ENCODE measurements at places on chromosomes 1 and 21.

GRCh38 chr21:34023691-34024373 is 49.5 kb upstream of the MRPS6 start:
- no peak for DNase-seq

DNA sequence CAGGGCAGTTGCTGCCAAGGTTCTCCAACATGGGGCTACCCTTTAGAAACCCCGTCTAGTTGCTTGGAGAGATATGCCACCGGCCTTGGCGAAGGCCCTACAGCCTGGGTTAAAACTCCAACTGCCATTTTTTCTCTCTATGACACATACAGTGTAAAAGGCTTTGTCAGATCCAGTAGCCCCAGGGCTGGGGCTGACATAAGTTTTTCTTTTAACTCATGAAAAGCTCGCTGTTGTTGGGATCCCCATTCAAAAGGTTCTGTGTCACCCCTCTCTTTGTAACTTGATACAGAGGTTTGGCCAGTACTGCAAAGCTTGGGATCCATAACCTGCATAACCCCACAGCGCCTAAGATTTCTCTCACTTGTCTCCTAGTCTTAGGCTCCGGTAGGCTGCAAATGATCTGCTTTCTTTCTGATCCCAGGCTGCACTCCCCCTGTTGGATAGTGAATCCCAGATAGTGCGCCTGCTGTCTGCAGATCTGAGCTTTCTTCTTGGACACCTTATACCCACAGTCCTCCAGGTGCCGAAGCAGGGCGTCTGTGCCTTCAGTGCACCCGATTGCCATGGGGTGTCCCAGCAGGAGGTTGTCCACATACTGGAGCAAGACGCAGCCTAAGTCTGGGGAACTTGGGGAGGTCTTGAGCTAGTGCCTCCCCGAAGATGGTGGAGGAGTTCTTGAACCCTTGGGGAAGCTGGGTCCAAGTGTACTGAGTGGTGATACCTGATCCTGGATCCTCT is 406.2 kb downstream of the TGFB2 start:
- DNase-seq, result no peak

GRCh38 chr1:66371233-66372005 is 162.5 kb upstream of the SGIP1 start:
- DNase-seq, result no peak

GRCh38 chr1:73943270-73943669 is 254.7 kb downstream of the LRRIQ3 start:
- DNase-seq, result no peak

- no peak for DNase-seq
These were observed 20.9 kb downstream of the PDXK start for GRCh38 chr21:43739621-43740435.

DNA sequence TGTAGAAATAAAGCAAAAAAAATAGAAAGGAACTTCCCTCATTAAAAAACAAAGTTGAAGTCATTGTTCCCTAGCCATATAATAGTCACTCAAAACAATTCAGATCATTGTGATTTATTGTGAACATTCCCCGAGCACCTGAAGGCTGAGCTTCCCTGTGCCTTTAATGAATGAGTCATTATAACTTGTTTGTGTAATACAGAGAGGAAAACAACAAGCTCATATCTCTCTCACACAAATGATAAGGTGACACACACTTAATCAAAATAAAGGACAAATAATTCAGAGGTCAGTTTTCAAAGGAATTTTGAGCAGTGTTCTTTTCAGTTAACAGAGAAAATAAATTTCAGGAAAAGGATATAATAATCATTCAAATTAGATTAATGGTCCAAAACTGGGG is 326.2 kb downstream of the DUSP10 start:
- no peak for DNase-seq

DNA sequence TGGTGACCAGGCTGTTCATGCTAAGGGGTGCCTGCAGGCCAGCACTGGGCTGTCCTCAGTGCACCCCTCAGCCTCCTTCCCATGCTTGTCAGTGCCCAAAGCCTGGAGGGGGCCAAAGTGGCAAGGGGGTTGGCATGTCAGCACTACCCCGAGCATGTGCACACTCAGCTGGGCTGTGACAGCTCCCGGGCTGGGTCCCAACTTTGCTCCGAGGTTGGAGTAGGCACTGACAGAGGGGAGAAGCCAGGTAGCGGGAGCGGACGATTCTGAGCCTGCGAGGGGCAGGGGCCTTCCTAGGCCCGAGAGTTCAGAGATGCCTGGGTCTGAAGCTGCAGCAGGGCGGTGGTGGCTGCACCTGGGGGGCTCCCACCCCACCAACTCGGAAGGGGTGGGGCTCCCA is 119.0 kb downstream of the MAST2 start:
- DNase-seq, result no peak

DNA sequence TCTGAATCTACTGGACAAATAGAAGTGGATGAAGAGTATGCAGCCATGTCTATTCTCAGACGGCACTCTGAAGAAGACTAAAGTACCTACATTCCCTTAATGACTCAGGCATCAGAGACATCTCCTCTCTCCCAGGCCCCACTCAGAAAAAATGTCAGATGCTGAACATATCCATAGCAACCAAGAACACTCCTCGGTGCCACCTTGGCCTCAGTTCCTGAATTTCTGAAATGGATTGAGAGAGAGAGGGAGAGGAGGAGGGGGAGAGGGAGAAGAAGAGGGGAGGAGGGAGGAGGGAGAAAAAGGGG is 16.0 kb upstream of the OVAAL start:
- DNase-seq, result no peak

DNA sequence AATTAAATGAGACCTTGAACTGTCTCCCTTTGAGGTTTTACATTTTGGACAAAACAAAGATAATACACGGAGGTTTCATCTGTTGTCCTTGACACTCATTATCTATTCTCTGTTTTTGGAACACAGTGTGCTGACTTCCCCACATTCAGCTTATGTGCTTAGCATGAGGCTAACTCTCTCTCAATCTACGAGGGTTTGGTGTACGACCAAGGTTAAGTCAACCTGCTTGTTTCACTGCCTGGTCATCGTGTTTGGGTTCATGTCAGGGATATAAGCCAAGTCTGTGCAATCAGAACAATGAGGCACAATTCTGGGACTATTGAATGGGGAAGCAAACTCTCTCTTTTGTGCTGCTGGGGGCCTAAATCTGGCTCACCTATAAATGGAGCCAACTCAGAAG is 328.5 kb upstream of the USP25 start:
- DNase-seq, result no peak

DNA sequence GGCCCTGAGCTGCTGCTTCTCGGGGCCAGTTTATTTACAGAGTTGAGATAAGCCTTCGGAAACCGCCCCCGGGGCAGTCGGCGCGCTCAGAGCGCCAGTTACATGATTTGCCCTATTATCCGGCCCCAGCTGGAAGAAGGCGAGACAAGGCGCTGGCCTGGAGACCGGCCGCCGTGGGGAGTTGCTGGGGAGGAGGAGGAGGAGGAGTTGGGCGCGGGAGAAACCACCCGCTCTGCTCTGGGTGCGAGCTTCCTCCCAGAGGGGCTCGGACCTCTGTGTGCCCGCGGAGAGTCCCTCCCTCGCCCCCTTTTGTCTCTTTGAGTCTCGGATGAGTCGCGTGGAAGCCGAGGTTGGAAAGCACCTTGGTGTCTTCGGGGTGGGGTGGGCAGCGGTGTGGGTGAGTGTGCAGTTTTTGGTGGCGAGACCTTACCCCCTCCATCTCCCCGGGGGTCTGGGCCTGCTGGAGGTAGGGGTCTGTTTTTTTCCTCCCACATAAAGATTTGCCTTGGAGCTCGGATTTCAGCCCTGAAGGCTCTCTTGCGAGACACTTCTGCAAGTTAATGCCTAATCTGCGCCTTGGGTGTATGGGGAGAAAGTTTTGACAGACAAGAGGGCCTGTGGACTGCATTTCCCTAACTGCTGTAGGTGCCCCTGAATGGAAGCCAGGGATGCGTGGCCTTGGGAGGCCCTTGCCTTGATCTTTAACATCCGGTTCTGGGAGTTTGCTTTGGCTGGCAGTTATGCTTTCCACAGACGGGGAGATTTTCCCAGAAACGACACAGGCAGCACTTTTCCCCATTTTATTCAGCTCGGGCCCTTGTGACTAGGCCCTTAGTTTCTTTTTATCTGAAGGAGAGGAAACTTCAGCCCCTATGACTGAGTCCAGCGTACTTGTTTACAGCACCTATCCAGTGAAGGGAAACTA is 80.0 kb downstream of the NDUFS5 start:
- no peak for DNase-seq

DNA sequence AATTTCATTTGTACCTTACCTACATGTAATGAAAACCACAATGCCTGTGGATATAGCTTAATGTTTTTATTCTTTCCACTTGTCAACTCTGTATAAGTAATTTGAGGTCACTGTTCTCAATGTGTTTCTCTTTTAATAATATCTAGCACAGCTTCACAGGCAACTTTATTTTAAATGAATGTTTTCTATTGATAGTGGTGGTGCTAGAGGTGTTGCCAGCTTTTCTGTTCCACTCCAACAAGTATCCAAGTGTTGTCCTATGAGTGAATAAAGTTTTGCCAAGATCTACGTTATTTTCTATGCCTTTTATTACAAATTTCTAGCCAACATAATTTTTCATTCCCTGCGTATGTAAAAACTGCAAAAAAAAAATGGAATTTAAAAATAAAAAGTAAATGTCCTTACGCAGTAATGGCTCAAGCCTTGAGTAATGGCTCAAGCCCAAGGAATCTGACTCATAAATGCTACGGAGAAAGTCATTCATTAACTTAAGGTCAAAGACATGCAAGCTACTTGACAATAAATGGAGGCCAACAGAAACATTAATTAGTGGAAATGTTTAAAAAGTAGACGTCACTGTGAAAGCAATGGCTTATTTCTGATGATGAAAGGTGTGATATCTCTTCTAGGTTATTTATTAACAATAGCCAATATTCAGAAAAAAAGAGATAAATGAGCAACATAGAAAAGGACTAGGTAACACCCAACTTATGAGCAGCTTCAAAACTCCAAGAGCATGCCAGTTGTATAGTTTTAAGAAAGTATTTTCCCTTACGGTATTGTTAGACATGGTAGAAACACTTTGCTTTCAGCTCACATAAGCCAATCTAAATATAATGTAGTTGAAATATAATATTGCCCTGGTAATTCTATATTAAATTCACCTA is 71.4 kb downstream of the SLC44A5 start:
- no peak for DNase-seq

- DNase-seq, result no peak
These were observed 40.2 kb downstream of the DPT start for GRCh38 chr1:168688644-168689326.

- DNase-seq, result no peak
These were observed at the start of gene SYTL1 for GRCh38 chr1:27341525-27342252. TSS of gene SYTL1 (plus strand) at chr1:27342022. CDS start at chr1:27345335, 3,313 bp downstream.

GRCh38 chr1:57072401-57073110 is 106.7 kb upstream of the C8B start:
- no peak for DNase-seq

DNA sequence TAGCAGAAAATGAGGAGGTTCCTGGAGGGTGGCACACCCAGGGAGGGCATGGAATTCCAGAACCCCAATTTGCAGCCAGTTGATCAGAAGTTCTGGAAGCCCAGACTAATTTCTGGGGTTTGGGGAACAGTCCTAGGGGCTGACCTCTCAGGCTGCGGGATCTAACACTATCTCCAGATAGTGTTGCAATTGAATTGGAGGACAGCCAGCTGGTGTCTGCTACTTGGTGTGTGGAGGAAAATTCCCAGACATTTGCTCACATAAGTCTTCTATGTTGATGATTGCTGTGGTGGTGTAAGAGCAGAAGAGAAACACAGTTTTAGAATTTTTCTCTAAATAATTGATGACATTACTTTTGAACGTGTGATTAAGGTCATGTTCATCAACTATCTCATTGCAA is 154.3 kb upstream of the RNPC3 start:
- DNase-seq, result no peak

GRCh38 chr1:214983126-214983869 is 99.2 kb upstream of the KCNK2 start:
- DNase-seq, result no peak

DNA sequence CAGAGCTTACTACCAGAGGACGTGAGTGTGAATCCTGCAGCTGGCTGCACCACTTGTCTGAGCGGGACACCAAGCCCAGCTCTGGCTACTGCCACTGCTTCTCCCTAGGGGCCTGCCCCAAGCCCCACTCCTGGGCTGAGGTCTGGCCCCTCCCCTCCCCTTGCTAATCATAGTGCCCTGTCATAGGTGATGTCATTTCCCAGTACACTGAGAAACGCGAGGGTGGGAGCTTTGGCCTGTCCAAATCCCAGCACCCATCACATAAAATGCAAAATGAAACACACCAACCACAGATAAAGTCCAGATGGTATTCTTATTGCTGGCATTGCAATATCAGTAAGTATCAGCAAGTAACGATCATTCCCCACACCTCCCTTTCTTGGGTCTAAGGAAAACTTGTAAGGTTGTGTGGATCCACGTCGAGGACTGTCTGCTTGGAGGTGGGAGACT is 77.7 kb downstream of the TOMM20 start:
- no peak for DNase-seq

DNA sequence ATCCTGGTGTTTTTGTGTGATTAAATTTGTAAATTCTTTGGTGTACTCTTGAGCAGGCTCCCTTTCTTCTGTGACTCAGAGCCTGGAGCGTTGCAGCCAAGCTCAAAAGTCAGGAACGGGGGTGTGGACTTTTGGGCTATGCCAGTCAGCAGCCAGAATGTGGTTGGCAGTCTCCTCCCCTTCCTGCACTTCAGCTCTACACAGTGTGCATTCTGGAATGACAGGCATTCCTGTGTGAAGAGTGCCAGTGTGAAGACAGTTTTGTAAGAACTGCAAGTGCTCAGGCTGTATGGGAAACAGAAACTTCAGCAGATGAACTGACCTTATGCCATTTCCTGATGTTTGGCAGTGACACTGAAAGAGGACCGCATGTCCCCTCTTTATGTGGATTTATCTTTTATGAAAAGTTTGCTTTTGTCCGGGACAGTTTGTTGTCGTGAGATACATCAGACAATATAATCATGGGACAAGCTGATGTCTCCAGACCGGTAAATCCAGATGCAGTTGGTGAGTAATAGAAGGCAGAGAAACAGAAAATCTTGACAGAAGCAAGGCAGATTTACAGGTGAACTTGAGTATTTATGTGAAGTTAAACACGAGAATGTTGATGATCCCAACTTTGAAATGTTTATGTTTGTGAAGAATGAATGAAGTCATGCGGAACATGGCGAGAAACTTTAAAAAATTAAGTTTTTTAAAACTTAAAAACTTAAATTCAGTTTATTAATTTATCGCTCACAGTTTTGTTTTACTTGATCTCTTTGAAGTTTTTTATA is 67.7 kb upstream of the RCC1 start:
- DNase-seq, result no peak

- no peak for DNase-seq
These were observed 609 bp downstream of the PIGK start for GRCh38 chr1:77218477-77219165.

GRCh38 chr1:59687081-59687480 is 127.7 kb upstream of the HOOK1 start:
- DNase-seq, result no peak
